ENCODE measurements at places on chromosomes 6 and 20. TPM values are rescaled to one million over a fixed set of nuclear protein-coding genes. Genes with fewer than 3 reads are reported as not detected.
A peak's percentile ranks its signal among the peaks of the same experiment; 100 is the strongest.

The FOXA2 gene
- total RNA-seq = not detected

The ZSCAN23 gene
- 0.56 TPM for total RNA-seq

The DSP gene
- 0.09 TPM for total RNA-seq

The FNDC1 gene
- total RNA-seq = not detected

The FABP7 gene
- total RNA-seq = not detected

The SERINC3 gene
- 64.6 TPM for total RNA-seq

The RIPOR2 gene
- 104 TPM for total RNA-seq

The GRIK2 gene
- total RNA-seq = not detected

The CST3 gene
- 0.47 TPM for total RNA-seq

The POU5F1 gene
- total RNA-seq = not detected

The RAB23 gene
- 3.3 TPM for total RNA-seq

The DEFB116 gene
- total RNA-seq = not detected

The IMPG1 gene
- not detected for total RNA-seq

The KIAA1586 gene
- total RNA-seq = 14.1 TPM

The PRSS16 gene
- 0.82 TPM for total RNA-seq

The BEND6 gene
- total RNA-seq = not detected

The COL19A1 gene
- 0.40 TPM for total RNA-seq

DNA sequence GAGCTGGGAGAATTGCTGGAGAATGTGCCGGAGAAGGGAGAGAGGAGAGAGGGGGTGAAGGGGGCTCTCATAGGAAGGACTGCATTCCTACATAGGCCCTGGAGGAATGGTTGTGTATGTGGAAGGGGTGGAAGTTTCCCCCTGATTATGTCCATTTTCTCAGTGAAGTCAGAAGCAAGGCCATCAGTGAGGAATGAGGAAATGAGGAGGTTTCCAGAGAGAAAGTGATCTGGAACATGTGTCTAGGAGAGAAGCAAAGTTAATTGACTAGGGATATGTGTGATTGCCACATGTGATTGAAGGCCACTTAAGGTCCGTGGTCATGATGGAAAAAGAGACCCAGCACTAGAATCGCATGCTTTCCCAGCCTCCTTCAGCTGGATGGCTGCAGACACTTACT is 42.3 kb downstream of the TBPL1 start:
- DNase-seq = no peak

DNA sequence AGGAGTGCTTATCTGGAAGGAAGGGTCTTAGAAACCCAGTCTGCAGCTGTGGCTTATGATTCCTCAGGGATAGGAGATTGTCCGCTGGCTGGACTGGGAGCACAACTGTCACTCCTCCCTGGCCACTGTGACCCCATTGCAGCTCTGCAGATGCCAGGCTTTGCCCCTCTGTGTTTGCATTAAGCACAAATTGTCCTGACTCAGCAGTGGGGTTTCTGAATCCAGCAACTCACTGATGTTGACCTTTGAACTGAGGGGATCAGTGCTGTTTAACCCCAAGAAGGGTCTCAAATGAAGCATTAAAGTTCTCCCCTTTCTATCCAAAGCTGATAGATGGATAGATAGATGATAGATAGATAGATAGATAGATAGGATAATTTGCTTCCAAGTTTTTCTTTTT is 29.5 kb downstream of the DACT2 start:
- no peak for DNase-seq

- DNase-seq = peak; percentile 47
Measured at GRCh38 chr6:39189915-39190544, 39.2 kb downstream of the KCNK5 start.

GRCh38 chr6:68743099-68743498 is 108.0 kb downstream of the ADGRB3 start:
- DNase-seq = no peak

DNA sequence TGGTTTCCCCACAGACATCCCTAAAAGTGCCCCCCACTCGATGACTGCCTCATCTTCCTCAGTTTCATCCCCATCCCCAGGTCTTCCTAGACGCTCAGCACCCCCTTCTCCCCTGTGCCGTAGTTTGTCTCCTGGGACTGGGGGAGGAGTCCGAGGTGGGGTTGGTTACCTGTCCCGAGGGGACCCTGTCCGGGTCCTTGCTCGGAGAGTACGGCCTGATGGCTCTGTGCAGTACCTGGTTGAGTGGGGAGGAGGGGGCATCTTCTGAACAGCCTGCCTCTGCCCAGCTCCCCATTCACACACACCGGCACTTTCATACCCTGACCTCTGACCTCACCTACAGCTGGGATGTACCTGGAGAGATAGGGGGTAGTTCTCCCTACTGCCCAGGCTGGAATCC is 2.1 kb downstream of the CUTA start:
- no peak for DNase-seq

DNA sequence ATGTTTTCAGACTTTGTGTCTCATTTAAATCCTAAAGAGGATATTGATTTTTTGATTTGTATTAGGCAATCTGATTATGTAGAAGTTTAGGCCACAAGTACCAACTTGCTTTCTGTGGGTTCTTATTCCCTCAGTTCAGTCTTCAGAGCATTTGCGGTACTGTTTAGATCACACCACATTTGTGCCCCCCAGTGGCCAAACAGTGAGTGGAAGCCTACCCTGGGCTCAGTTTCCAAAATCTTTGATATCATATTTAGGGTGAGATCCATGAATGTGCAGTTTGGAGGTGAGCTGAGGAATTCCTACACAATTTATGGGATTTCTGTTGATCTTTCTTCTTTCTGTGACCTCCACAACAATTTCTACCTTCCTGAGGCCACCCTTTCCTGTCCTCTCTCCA is 92.3 kb upstream of the FUT9 start:
- DNase-seq = no peak

GRCh38 chr6:56956491-56956890 is 1.6 kb downstream of the BEND6 start:
- no peak for DNase-seq

GRCh38 chr6:33974471-33974870 is 170.7 kb upstream of the MLN start:
- no peak for DNase-seq

GRCh38 chr20:63772781-63773518 is 33.4 kb downstream of the SLC2A4RG start:
- DNase-seq = no peak

DNA sequence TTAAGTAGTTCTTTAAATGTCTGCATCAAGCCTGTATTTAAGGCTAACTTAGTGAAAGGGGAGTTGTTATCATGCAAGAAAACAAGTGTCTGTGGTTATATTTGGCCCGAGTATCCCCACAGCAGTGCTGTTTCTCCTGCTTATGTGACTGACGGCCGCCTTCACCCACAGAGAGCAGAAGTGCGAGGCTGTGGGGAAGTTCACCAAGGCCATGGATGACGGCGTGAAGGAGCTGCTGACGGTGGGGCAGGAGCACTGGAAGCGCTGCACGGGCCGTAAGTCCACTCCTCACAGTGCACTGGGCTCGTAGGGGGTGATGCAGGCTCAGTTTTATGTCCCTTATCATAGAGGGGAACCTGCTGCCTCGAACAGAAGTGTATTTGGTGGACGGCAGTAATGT is 53.2 kb upstream of the SYNJ2 start:
- no peak for DNase-seq

DNA sequence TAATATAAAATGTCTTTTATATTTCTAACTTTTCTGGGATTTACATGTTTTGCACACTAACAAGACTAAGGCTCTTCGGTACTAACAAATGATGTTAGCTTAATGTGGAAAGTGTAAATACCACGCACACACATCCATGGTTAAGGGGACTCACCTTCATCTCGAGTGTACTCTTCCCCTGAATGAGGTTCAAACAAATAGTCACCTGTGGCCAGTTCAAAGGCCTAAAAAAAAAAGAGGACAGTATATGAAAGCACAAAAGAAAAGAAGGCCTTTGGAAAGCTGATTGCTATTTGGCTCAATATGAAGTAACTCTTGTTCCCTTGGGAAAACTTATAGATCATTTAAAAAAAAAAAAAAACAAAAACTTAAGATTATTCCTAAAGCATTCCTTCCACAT is 37.2 kb downstream of the LHFPL5 start:
- no peak for DNase-seq

DNA sequence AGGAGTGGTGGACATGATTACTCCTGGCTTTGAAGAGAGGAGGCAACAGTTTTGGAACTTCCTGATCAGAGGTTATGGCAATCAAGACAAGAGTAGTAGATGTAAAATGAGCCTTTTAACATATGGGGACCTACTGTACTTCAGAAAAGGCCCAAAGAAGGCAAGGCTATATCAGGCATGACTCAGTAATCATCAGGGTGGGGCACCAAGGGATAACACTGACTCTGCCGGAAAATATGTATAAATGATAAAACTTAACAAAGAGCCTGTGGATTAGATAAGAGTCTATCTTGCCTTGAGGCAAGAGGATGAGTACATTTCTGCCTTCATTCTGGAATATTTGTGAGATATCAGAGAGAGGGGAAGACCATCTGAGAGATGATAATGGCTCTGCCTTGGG is 1389.9 kb upstream of the MAP3K7 start:
- no peak for DNase-seq

DNA sequence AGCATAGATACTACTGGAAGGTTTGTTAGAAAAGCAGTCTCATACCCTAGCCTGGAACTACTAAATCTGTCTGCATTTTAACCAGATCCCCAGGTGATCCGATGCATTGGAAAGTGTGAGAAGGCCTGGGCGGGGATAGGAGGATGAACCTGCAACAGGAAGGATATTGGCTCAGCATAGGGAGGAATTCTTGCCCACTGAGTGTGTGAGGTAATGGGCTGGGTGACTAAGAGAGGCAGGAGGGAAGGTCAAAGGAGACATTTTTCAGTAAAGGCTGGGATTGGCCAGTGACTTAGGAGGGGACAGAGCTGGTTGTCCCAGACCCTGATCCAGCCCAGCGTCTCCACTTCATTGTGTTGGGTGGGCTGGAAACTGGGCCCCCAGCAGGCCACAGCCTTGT is 191.0 kb upstream of the LRFN2 start:
- DNase-seq = no peak

DNA sequence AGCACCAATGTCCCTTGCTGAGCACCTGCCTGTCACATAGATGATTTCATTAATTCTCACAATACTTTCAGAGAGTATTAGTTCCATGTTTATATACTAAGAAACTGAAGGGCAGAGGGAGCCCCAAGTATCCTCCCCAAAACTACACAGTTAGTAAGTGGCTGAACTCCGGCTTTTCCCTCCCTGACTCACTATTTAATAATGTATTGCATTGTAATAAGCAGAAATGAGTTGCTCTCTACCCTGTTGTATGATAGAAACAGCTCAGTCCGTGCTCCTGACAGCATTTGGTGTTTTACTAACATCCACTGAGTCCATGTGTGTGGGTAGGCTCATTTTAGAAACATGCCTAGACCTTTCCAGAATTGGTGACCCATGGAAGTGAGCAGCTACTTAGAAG is 76.8 kb downstream of the OLIG3 start:
- DNase-seq = no peak

- no peak for DNase-seq
Measured at GRCh38 chr6:116359131-116359530, 11.6 kb upstream of the DSE start.

- no peak for DNase-seq
Measured at GRCh38 chr6:92446052-92446451, 973.3 kb downstream of the EPHA7 start.

- DNase-seq = no peak
Measured at GRCh38 chr6:37134036-37134395, 35.9 kb upstream of the PIM1 start.

- no peak for DNase-seq
Measured at GRCh38 chr20:9306521-9306920, 207.9 kb upstream of the LAMP5 start.

GRCh38 chr6:165704045-165704748 is 41.2 kb upstream of the PDE10A start:
- no peak for DNase-seq

DNA sequence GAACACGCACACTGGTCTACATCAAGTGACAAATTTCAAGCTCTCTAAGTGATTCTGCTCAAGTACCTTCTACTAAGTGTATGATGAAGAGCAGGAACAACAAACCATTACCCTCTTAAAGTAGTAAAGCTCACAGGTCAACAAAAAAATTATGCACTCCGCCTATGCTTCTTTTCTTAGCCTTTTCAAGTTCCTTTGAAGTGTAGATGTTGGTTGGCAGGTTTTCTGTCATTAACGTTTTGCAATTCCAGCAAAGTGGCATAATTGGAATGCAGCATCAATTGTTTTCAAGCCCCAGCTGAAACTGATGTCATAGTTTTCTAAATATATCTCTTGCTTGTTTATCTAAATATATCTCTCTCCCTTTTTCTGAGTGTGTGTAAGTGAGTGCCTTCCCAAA is 396.9 kb upstream of the EYS start:
- no peak for DNase-seq

DNA sequence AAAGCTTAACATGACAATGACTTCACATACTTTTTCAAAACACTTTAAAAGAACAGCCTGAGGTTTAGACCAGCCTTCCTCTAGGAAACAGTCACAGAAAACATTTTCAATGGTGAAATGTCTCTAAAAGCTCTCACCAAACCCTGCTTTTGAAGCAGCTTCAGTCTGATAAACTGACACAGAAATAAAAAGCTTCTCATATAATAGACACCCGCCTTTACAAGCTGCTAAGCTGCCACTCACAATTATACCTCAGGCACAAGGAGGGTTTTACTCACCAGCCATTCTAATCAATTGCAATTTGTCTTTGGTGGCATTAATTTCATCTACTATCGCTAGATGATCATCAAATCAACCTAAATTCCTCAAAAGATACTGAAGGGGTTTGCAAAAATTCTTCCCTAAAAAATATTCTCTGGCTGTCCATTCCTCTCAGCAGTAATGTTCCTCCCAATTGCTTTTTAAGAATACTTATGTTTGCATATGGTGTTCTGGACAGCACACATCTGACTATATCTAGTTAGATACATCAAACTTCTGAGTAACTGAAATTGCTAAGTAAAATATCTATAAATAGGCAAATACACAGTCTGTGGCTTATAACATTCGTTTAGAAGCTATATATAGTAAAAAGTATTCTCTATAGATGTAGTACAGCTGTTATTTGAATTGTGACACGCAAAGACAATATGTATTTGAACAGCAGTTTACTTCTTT is 29.4 kb downstream of the KIF13A start:
- DNase-seq = no peak

GRCh38 chr6:73207221-73207837 is 18.0 kb downstream of the KHDC1L start:
- DNase-seq = no peak

DNA sequence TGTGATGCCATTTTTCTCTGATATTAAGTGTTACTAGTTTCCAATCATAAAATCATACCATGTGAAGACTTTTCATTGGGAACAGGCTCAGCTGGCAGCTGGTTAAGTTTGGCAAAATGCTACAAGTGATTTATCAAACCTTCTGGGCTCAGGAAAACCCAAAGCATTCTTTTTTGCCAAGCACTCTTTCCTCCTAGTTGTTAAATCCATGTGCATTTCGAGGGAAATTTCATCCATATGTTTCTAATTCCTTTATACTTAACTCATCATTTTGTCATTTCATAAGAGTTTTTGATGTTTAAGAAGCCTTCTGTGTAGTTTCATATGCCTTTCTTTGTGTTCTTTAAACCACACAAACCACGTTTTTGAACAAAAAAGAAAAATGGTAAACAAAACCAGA is 217.6 kb upstream of the PDE10A start:
- DNase-seq = no peak

GRCh38 chr6:73079611-73079955 is 145.7 kb downstream of the KHDC1L start:
- DNase-seq = no peak

All from activated CD8-positive, alpha-beta memory T cell treated with anti-CD3 and anti-CD28 coated beads, Interleukin-2, amount 10 ng/mL, durations not matched to agents 7 days and 5 days (primary cell).